ENCODE measurements at places on chromosomes 13 and 19.

DNA sequence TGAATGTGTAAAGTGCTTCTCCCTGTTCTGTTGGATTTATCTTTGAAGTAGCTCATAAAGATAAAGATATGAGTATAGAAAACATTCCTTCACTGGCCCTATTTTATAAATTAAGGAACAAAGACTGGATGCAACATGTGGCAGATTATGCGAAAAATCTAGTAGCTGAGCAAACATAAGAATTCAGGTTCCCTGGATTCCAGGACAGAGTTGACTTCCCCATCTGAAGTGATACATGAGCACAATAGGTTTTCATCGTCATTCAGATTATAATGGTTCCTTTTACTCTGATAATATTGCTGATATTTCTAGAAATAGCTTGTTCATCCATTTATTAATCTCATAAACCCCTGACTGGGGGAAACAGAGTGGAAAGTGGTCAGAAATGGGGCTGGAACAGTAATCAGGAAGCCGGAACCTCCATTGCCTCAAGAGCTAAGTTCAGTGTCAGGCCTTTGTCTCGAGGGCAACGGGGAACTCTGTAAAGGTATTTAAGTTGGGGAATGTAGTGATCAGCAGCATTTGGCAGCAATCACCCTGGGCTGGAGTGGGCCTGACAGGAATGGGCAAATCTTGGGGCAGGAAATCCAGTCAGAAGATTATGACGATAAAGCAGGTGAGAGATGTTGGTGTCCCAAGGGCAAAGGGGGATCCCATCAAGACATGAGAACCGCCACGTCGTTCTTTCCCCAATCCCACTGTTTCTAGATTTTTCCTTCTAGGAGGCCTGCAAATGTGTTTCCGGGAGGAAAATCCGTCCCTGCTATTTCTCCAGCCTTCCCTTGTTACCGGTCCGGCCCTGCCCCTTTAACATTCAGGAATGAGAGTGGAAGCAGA, 232.5 kb upstream of the SERP2 start:
- peak; percentile 12 for DNase-seq

DNA sequence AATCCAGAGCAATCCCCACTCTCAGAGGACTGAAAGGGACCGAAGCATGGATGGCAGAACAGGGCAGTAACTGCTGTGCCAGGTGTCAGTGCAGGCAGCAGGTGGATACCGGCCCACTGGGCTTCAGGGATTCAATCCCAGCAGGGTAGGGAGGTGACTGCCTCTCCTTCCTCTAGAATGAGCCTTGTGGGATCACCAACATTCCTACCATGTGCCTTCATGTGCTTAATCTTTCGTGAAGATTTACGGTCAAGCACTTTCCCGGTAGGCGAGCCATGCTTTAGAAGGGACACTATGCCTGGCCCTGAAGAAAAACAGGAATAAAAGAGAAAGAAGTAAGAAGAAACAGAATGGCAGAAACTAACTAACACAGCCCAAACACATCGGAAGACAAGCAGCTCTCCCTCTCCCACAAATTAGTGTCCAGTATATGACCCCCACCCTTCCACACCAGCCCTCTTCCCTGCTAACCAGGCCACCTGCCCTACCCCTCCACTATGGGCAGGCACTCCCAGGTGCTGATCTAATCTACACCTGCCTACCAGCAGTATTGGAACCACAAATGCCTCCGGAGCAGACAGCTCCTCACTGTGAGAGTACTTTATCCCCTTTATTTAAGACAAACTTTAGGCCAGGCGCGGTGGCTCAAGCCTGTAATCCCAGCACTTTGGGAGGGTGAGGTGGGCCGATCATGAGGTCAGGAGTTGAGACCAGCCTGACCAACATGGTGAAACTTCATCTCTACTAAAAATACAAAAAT, 162.5 kb downstream of the NUFIP1 start:
- no peak for DNase-seq

- no peak for DNase-seq
Measured at GRCh38 chr13:77563111-77563510, 27.6 kb downstream of the SCEL start.

GRCh38 chr13:96728463-96728862, 265.8 kb downstream of the OXGR1 start:
- no peak for DNase-seq

- DNase-seq = no peak
Measured at GRCh38 chr19:3483226-3483628, at the start of gene SMIM44. SMIM44 (minus strand) TSS chr19:3483441; CDS start chr19:3483403, 38 bp downstream.

Measured in activated CD4-positive, alpha-beta T cell treated with anti-CD3 and anti-CD28 coated beads for 36 hours (primary cell).